ENCODE measurements at places on chromosomes 4 and X.
A peak's percentile ranks its signal among the peaks of the same experiment; 100 is the strongest.

DNA sequence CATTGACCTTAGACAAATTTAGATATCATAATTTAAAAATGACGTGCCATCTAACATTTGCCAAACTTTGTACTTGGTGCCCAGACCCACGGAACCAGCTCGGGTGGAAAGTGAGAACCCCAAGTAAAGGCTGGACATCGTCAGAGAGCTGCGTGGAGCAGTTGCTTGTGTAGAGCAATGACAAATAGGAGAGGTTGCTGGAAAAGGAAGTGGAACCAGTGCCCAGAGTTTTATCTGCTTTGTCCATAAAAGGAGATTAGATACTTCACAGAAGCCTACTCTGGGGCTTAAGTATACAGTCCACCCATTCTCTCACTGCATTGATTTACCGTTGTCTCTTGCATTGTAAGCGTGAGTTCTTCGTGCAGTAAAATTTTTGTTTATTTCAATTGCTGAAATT, 5.4 kb upstream of the TBC1D1 start:
- DNase-seq, result no peak

DNA sequence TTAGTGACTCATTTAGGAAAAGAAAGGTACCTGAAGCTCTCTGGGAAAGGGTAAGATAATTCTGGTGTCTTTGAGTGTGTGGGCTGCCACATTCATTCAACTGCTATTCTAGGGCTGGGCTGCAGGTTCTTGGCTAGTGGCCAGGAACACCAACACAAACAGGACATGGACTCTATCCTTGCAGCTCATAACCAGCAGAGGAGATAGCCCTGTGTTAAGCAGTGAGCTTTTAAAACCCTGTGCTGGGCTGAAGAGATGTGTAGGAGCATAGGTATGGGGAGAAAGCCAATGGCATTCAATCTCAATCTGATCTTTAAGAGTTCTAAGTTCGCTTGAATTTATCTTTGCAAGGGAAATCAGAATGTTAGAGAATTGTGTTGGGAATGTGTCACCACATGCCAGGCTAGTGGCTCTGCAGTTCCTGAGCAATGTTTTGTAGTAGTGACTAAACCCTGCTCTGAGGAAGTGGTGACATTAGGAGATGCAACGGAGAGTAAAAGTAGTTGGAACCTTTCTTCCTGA, 39.2 kb downstream of the SGMS2 start:
- DNase-seq, result no peak

DNA sequence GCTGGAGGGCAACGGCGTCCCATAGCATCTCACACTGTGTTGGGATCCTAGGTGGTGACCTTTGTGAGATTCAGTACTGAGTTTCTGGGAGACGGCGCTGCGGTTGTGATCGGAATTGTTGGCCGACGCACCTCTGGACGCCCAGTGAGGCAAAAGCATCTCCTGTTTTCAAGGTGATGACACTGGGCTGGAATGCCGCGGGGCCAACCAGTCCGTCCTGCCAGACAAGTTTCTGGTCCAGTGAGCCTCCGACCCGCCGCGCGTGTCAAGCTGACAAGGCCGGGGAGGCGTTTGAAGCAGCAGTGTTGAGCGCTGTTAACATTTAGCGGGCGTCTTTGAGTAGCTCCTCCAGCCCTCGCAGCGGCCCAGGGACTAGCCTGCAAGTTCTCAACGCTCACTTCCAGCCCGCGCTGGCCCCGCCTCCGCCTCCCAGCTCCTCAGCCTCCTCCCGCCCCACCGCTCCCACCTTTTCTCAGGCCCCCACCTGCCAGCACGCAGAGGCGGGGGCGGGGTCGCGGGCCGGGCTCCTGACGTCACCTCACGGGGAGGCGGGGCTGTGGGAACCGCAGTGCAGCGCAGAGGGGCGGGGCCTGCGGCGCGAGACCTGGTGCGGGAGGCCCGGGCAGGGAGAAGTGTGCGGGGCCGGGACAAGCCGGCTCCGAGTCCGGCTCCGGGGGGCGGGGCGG, 482 bp upstream of the CDS1 start:
- DNase-seq, result peak; percentile 64

- DNase-seq, result no peak
These were observed 6.4 kb downstream of the PITX2 start for GRCh38 chr4:110616238-110617074.

- DNase-seq, result no peak
These were observed at the start of gene ALPK1 for GRCh38 chr4:112296949-112297880. Gene ALPK1, plus strand, starts transcription at chr4:112297369.

DNA sequence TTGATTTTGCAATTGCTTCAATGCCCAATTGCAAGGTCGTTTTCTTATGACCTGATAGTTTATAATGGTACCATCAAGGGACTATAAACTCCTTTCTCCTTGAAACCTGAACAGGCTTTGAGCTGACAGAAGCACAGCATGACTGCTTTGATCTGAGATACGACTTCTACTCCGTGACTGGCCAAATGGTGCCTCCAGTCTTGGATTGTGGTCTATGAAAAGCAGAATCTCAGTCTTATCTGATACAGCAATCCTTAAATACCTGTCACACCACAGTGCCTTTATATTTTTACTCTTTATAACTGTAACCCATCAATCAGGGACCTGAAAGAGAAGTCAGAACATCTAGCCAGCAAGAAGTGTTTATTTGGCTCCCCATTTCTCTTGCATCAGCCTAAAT, 93.1 kb downstream of the DOCK11 start:
- no peak for DNase-seq

- peak; percentile 21 for DNase-seq
These were observed 797 bp downstream of the PKD2 start for GRCh38 chr4:88008122-88008742.

DNA sequence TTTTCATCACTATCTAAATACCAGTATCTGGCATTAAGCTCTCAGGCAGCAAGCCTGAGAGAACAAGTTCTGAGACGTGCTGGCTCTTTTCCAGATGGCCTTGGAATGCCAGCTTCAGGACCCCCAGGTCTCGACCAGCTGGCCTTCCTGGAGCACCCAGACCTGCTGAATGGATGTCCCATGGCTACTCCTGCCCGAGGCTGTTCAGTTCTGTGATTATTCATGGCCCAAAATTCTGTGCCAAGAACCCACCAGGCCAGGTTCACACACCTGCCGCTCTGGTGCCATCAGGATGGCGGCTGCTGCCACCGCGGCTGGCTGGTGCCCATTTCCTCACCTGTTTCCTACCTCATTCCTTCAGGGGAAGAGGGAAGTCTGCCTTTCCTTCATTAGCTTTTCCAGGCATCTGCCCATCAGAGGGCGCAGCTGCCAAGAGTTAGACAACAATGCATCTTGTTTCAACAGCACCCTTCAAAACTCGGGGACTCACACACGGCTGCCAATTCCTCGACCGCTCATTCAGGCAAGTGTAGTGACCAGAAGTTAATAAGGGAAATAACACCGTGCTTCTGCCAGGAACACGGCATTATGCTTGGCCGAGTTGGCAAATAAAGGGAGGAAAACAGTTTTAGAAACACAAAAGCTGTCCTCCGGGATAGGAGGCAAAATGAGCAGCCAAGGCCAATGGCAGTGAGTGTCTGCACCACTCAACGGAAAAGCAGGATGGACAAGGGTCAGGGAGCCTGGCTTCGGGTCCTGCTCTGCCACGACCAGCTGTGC, 173.8 kb downstream of the NSUN7 start:
- DNase-seq, result no peak

- DNase-seq, result no peak
These were observed 5.0 kb upstream of the SDAD1 start for GRCh38 chr4:75995727-75996126.

GRCh38 chr4:161949946-161950725, 213.7 kb downstream of the FSTL5 start:
- no peak for DNase-seq

- no peak for DNase-seq
These were observed 1044.2 kb downstream of the GLUD2 start for GRCh38 chrX:122091571-122091970.

DNA sequence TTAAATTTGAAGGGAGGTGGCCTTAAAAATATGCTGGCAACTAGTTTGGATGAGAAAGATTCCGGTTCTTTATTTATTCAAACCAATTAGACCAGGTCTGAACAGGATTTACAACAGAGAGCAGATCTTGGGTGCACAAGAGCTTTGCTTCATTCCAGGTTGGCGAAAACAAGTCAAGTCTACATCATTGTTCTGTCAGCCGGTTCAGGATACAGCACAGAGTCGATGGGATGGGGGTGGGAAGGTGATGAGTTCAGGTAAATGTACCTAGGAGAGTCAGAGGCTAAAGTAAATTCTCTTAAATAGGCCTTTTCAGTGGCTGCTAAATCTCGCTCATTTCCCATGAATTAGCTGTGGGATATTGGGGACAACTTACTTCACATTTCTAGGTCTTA, 882 bp upstream of the STIM2 start:
- DNase-seq, result no peak

DNA sequence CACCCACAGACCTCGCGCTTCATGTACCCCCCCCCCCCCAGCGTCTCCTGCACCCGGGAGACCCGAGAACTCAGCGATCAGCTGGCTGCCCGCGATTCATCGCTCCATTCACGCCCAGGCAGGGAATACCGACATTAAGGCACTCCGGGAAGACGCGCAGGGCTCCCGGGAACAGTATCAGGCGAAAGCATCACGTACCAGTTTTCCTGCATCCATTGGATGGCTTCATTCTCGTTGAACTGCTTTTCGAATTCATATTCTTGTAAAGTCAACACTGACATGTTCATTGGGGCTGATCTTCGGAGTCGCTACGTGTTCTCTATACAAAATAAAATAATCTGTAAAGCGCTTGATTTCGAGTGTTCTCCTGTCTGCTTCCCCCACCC, 373 bp downstream of the ELOVL6 start:
- no peak for DNase-seq

DNA sequence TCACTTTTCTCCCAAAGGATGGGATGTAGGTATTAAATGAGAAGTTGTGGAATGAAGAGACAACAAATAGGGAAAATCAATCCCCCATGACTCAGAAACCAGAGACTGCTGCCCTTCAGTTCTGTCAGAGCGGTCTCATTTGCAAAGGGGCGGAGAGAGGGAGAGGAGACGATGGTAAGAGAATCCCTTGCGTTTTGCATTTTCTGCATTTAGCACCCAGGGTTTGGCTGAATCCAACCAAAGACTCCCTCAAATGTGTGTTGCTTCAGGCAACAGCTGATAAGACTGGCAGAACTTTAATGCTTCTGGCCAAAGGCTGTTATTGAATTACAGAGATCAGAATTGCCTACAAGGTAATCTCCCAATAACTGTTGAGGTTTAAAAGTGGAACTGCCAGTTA, 230.2 kb downstream of the EVC2 start:
- DNase-seq, result no peak

DNA sequence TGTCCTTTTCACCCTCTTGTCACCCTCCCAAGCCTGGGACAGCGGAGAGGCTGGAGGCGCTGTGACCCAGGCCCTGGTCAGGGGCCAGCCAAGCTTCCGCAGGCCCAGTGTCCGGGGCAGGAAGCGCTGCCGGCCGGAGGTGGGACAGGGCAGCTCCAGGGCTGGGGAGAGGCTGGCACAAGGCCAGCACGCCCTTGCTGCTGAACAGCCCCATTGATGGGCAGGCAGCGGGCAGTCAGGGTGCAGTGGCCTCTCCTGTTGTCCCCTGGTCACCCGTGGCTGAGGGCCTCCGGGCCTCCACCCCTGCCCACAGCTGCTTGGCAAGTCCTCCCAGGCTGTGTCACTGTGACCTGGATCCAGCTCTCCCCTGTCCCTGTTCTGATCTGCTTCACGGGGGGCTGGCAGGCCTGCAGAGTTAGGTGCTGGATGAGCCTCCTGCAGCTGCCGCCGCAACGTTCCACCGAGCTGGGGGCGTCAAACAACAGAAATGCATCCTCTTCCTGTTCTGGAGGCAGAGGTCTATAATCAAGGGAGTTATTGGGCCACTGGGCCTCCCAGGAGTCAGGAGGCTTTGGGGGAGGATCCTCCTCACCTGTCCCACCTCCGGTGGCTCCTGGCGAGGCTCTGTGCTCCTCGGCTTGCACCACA, 107.9 kb downstream of the PSAPL1 start:
- no peak for DNase-seq

- no peak for DNase-seq
These were observed 99.8 kb upstream of the RAI2 start for GRCh38 chrX:17960891-17961290.

- no peak for DNase-seq
These were observed 82.9 kb downstream of the HTT start for GRCh38 chr4:3157366-3157765.

GRCh38 chr4:151719956-151720334, 40.9 kb downstream of the GATB start:
- DNase-seq, result no peak

DNA sequence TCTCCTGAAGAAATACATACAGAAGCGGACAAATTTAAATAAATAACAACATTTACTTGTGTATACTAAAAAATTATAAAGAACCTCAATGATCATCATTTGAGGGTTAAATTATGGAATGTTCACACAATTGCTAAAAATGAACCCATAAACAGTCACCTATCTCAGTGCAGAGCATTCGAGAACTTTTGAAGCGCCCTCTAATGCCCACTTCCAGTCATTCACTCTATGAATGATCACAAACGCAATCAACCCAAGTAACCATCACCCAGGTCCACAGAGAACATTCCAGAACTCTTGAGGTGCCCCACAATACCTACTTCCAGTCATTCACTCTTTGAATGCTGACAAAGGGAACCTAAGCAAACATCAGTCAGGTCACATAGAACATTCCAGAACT, 103.5 kb upstream of the PLAC1 start:
- DNase-seq, result no peak

- DNase-seq, result peak; percentile 53
These were observed 19.5 kb upstream of the WDFY3 start for GRCh38 chr4:84985952-84986351.

DNA sequence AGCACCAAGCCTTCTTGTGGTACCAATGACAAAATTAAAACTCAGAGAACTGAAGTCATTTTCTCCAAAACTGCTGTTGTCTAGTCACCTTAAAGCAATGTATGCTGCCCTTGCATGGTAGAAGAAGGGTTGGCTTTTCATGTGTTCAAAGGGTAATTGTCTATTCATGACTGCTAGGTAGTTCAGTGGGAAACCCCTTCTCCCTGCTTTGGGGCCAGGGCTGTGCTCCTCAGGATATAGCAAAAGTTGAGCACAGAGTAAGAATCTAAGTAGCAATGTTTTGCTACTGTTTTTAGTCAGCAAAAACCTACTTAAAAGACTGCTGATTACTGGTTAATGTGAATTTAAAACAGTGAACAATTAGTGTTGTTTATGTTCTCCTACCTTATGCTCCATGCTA, 30.8 kb upstream of the FAM9B start:
- DNase-seq, result no peak

DNA sequence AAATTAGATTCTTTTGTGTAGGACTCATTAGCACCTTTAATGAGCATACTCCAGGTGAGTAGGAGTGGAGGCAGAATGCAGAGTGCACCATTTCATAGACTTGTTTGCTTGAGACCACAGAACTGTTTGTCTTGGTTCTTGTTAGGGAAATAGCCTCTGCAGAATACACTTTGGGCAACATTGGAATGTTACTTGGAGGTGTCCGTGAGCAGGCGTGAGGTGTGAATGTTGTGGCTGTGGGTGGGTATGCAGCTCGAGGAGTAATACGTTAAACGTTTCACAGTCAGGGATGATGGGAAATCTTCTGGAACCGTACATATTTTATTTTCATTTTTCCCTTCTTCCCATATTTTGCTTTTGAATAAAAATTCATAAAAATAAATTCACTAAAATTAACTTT, 31.6 kb downstream of the PAQR3 start:
- no peak for DNase-seq
